ENCODE measurements at places on chromosomes 6 and 20.

DNA sequence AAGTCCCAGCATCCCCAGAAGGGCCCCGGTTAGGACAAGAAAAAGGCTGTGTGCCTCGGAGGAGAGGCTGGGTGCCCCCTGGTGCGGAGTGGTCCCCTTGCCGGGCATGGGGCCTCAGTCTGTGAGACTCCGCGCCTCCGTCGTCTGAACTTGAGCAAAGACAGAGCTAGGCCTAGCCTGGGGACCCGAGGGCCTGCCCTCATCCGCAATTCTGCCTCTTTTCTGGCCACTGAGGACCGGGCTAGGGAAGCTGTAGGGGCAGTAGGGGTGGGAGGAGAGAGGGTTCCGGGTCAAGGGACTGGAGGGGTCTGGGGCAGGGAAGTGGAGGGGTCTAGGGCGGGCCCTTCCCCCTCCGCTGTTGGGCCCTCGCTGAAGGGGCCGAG lies 550 bp upstream of the HSPA12B start:
- DNase-seq = no peak

DNA sequence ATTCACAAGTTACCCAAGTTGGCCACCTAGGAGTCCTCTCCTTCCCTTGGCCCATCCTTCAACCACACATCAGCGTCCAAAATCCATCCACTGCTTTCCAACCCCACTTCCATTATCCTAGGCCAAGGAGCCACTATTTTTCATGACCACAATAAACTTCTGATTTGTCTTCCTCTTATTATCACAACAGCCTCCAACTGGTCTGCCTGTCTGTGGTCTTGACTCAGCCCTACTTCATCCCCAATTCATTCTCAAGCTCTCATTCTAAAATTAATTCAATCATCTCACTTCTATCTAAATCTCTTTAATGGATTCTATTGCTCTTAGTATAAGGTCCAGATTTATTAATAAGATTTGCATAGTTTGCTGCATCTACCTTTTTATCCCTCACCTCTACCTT lies 189.0 kb upstream of the PRDM1 start:
- DNase-seq = no peak

GRCh38 chr6:73116330-73116729 lies 109.0 kb downstream of the KHDC1L start:
- no peak for DNase-seq

- DNase-seq = peak; percentile 82
Measured at GRCh38 chr6:31396422-31397152, 6.8 kb upstream of the MICA start.

- no peak for DNase-seq
Measured at GRCh38 chr6:74410630-74411029, 714.6 kb downstream of the CD109 start.

DNA sequence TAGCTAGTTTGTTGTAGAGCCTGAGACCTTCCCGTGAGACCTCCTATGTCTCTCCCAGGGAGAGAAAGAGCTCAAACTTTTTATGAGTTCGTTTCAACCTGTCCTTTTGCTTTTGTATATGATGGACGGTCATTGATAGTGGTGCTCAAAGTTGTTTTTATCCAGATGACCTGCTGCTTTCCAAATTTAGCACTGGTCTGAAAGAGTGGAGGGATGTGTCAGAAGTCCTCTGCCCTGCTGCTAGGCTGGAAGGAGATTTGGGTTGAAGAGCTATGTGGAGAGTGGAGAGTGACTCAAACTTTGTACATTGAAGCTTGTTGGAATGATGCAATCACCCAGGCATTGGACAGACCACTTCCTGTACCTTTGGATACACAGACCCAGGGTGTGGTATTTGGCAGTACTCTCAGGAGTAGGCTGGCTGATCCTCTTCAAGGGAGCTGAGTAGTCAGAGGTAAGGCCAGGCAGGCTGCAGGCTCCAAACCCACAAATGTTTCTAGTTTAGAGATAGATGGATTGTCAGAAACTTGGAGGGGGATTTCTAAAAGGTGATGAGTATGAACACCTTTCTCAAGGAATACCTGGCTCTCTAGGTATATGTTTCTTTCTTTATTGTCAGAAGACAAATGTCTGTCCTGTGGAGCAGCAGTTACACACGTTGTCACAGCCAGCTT lies 49.4 kb upstream of the RREB1 start:
- peak; percentile 4 for DNase-seq

DNA sequence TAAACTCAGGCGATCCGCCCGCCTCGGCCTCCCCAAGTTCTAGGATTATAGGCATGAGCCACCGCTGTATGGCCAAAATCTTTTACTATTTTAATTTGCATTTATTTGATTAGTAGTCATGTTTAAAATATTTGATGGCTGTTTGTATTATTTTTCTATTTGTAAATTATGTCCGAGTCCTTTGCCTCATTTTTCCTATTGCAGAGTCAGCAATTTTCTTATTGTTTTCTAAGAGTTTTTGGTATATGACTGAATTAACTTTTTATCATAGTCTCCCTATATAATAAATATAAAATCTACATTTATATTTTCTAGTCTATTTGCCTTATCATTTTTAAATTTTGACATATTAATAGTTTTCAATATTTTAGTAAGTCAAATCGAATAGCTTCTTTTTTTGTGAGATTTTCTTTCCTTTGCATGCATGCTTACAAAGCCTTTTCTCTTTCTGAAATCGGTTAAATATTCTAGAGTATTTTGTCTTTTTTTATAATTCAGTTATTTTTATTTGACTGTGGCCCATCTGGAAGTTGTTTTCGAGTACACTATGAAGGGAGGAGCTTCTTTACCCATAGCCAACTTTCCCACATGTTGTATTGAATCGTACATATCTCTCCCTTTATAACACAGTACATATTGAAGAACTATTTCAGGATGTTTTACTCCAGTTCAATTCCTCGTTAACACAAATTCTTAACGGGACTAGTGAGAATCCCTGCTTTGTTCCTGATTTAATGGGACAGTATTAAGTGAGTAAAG lies 34.5 kb upstream of the RPS6KA2 start:
- DNase-seq = no peak

DNA sequence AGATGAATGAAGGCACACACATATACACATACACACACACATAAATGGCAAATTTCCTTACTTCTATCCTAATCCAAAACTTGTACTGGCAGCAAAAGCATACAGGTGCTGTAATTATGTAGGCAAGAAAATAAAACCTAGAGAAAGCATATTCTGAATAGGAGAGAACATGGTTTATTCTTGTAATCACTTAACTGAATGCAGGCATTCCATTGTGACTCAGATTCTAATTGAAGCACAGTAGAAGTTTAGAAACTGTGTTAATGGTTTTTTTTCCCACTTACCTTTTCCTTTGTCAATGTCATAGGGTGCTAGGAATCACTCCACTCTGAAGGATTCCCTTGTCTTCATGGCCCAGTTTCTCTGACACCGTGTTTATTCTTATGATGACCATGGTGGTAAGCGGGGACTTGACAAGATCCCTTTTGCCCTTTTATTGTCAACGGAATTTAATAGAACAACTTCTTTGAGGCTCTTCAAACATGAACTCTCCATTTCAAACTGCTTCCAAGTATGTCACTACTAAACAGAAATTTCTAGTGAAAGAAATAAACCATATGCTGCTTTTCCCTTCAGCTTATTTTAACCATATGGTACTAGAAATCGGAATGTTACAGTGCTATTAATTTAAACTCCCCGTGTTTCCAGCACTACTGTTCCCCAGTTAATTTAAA lies 164.2 kb downstream of the OGFRL1 start:
- no peak for DNase-seq

DNA sequence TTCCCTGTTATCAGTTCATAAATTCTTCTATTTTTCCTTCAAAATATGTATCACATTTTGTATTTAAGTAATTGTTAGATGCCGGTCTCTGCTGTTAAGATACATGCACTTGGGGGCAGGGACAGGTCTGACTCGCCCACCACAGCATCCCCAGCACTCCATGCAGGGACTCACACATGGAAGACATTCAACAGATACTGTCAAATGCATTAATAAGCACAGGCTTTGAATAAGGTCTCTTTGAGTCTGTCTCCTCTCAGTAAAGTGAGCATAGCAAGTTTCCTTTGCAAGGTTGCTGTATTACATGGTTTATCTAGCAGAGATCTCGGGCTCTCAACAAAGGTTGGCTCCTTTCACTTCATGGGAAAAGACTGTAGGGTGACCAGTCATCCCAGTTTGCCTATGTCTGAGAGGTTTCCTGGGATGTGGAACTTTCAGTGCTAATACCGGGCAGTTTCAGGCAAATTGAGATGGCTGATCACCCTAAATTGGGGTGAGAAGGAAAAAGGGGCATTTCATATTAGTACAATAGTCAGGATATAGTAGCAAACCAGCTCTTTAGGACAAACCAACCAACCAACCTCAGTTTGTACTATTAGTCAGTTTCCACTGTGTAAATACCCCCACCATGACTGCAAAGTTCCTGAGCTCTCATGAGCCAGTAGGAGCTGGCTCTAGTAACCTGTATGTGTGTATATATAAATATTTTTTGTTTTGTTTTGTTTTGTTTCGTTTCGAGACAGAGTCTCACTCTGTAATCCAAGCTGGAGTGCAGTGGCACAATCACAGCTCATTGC lies 15.0 kb downstream of the JPH2 start:
- no peak for DNase-seq

GRCh38 chr20:55348223-55348622 lies 657.1 kb downstream of the CBLN4 start:
- no peak for DNase-seq

- no peak for DNase-seq
Measured at GRCh38 chr20:17223553-17223952, 3.3 kb upstream of the PCSK2 start.

- DNase-seq = no peak
Measured at GRCh38 chr20:59308493-59309201, 8.2 kb downstream of the EDN3 start.

DNA sequence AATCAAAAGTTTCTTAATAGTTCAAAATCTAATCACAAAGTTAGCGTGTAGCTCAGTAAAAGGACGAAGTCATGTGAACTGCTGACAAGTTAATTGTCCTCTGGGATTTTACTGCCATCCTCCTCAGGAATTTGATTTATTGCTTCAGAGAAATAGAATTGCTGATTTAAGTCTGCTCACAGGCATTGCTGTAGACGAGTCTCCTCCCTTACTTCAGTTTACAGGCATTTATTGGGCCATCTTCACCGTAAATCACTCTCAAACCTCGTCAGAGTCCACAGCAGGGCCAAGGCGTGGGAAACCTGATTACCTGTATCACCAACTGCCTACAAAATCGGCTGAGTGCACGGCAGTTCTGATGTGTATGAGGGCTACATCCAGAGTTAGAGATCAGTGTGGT lies 119.1 kb upstream of the PDE10A start:
- no peak for DNase-seq

GRCh38 chr6:168292826-168293225 lies 26.8 kb downstream of the DACT2 start:
- DNase-seq = no peak

DNA sequence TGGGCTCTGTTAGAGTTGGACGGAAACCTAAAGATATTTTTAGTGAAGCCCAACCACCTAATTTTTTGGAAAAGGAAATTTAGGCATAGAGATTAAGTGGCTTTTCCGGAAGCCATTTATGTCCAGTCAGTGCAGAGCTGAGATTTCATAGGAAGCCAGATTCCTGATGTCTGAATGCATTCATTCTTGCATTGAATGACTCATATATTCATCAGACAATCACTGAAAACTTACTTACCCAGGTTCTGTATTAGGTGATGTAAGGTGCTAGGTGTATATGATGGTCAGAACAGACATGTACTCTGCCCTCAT lies 4.1 kb downstream of the SH3BGRL2 start:
- no peak for DNase-seq

DNA sequence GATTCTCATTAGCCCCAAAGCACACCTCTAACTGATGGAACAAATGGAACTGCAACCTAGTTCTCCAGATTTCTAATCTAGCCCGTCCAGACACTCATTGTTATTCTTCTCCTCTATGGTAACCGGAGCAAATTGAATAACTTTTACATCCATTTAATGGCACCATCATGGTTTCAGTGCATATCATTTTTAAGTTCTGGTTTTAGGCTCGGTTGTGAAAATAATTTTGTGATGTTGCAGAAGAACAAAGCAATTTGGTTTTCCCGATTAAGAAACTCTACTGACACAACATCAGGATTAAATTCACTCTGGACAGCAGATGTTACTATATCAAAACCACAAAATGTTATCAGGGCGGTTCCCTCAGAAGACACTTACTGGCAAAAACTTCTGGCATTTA lies 42.5 kb upstream of the HBS1L start:
- DNase-seq = no peak

DNA sequence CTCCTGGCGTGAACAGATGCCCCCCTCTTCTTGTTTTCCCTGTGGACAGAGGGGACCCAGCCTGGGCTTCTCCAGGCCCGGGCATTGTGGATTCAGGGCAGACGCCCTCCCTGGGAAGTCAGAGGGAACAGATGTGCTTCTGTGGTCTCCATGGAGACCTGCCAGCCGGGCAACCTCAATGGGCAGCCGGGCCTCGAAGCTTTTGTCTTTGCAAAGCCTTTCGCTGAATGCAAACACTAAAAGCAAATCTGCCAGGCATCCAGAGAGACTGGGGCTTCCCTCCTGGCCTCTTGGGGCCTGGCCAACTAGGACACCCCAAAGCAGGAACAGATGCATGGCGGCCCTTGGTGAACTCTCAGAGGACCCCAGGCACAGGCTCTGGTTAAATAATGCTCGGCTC lies 370.0 kb upstream of the SULF2 start:
- DNase-seq = no peak

DNA sequence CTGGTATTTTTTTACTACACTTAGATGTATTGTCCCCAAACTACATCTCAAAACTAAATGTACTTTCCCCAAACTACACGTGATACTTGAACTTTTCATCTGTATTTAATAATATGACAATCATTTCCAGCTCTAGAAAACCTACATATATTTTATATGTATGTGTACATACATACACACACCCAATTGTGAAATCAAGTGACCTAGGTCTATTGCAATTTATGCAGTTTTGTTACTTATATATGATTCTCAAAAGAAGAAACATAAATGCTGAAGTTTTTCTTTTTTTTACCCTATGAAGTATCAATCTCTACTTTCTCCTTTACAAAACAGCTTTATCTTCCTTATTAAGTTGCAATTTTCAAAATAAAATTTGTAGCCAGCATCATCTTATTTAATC lies 4.7 kb downstream of the ADNP start:
- DNase-seq = no peak

GRCh38 chr20:64146301-64146935 lies 17.8 kb upstream of the MYT1 start:
- no peak for DNase-seq

- DNase-seq = no peak
Measured at GRCh38 chr6:84193114-84193708, 34.2 kb downstream of the CEP162 start.

- DNase-seq = no peak
Measured at GRCh38 chr20:40678286-40678875, 10.7 kb downstream of the MAFB start.

GRCh38 chr20:3209257-3209945 lies at the start of gene ITPA:
Gene ITPA (plus strand): TSS chr20:3209498. CDS start chr20:3209552, 54 bp downstream.
- peak; percentile 56 for DNase-seq

DNA sequence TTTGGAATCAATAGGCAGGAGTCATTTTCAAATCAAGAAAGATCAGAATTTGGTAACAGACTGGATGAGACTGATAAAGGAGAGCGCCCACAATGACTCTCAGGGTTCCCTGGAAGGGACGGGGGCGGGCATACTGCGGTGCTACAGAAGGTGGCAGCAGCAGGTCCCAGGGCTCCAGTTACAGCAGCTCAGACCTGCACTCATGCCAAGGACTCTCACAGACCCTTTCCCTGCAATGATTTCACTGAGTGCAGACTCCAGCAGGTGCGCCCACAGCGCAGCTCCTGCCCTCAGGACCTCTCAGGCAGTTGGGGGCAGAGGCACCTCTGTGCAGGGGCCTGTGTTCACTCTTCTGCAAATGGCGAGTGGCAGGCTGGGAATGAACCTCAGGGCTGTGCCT lies 359.8 kb downstream of the ZFAND3 start:
- no peak for DNase-seq

GRCh38 chr20:10799735-10800134 lies 125.9 kb upstream of the JAG1 start:
- DNase-seq = no peak

All from activated T-cell treated with anti-CD3 and anti-CD28 coated beads for 48 hours (primary cell).